ENCODE measurements at places on chromosomes 12 and 14. TPM values are rescaled to one million over a fixed set of nuclear protein-coding genes. Genes with fewer than 3 reads are reported as not detected.

Gene ANO2
- 2.1 TPM for polyA plus RNA-seq

GRCh38 chr14:91501951-91502930, 7.9 kb downstream of the PPP4R3A start:
- no peak for DNase-seq

Gene AKAP5
- polyA plus RNA-seq: 0.58 TPM

- no peak for DNase-seq
These were observed 20.1 kb downstream of the ERC1 start for GRCh38 chr12:1011091-1011490.

Gene GAPDH
- 1,680 TPM for polyA plus RNA-seq

Gene ZNF385A
- 12.5 TPM for polyA plus RNA-seq

GRCh38 chr12:12943586-12944260, 8.2 kb downstream of the GPRC5D start:
- no peak for DNase-seq

Gene FAM222A
- polyA plus RNA-seq: 2.1 TPM

DNA sequence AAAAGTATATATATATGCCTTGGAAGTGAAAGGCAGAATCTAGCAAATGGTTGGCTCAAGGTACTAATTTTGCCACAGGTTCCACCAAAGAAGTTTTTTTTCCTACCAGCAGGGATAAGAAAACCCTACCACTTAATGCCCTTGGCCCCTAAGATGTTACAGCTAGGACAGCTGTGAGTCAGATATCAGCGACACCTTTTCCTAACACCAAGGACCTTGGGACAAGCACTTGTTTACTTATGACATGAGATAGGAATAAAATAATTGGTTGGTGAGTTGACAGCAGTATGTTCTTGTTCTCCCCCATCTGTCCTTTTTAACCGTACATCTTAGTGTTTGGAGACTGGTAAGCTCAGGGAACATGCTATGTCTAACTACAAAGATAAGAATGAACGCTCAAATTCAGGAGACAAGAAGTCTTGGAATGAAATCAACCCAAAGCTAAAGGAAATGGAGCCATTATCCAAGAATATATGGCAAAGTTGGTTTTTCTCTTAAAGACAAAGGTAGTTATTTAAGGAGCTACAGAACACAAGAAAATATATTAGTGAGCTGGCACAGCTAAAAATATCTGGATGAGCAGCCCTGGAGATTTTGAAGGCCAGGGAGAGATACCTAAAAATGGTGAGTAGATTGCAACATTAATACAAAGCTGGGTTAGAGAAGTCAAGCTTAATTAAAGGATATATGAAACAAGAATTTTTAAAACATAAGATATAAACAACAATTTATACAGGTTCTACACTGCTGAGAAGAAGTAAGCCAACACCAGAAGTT, 126.8 kb downstream of the TMTC1 start:
- DNase-seq: no peak

Gene DPPA3
- polyA plus RNA-seq: not detected

Gene SERPINA12
- polyA plus RNA-seq: not detected

DNA sequence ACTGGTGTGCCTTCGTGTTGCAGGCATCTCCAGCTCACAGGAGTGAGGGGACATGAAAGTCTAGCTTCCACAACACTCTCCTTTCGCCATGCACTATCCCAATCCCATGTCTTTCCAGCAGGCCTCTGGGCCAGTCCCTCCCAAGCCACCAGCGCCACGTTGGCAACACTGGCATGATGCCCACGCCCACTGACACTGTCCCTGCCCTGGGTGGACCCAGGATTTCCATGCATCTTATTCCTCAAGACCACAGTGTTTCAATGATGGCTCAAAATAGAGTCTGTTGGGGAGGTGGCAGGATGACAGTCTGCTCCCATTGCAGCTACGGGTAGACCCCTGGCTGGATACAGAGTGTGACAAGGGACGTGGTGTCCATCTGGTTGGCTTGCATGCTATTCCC, 2.3 kb downstream of the SP7 start:
- DNase-seq: no peak

GRCh38 chr12:94078138-94078723, 70.1 kb upstream of the PLXNC1 start:
- DNase-seq: no peak

Gene NR4A1
- polyA plus RNA-seq: 43.5 TPM

DNA sequence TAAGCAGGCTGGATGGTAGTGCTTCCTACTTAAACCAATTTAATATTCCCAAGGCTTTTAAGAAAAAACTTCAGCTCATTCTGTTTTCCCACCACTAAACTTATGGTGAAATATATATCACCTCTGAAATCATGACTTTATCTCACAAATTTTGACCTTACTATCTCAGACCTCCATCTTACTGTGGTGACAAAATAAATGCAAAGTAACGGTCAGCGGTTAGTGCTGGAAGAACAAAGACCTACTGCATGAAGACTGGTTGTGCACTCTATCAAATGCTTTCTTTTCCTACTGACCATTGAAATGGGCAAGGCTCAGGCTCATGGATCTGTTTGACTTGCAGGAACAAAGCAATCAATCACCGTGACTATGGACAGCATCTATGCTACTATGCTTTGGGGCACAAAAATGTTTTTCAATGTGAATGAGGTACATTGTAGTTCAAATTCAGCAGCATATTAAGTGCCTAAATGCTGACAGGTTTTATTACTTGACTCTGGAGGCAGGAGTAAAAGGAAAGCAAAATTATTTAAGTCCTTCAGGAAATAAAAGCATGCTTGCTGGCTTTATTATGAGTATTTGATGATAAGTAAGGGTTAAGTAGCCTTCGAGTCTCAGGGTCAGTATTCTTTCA, 43.1 kb upstream of the GTF2A1 start:
- no peak for DNase-seq

Gene MMP19
- polyA plus RNA-seq: 7.9 TPM

Gene PROX2
- polyA plus RNA-seq: 0.06 TPM

Gene SLCO1A2
- polyA plus RNA-seq: 0.28 TPM

Gene C3AR1
- polyA plus RNA-seq: 9.8 TPM

DNA sequence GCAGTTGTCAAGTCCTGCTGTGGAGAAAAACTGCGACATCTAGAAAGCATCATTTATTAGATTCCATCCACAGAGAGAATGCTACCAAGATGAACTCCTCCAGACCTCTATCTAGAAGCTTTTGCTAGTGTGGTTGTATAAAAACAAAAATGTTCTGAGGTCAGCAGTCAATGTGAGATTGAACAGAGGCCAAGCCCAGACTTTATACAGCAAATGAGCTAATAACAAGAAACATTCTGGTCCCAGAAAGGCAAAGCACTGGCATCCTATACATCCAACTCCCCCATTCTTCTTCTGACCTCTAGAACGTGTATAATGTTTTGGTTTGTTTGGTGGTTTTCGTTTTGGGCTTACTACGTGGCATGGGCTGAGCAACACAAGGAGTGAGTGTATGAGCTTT, 26.7 kb upstream of the RIN3 start:
- no peak for DNase-seq

DNA sequence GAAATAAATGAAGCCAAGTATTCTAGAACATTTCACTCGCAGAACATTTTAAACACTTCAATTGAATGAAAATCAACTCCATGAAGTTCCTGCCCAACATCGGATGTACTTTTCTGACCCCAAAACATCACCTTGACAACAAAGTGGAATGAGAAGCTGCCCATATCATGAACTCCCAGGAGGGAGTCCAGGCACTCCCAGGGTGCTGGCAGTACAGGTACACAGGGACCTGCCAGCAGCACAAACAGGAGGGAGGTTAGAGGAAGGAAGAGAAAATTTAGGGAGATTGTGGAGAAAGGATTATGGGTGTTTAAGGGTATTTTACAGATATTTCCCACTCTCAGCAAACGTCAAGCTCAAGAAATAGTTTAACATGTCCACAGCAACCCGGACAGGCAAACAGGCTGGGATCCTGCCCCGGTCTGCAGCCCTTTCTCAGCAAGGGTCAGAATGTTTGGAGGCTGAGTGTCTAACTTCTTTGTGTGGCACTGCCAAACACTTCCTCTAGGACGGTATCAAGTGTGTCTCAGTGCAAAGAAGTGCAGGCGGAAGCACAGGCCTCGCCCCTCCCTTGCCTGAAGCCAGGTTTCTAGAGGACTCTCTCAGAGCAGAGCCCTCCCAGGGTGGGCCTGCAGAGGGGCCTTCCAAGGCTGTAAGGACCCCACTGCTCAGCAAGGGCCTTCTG, 72.2 kb downstream of the SETD3 start:
- no peak for DNase-seq

DNA sequence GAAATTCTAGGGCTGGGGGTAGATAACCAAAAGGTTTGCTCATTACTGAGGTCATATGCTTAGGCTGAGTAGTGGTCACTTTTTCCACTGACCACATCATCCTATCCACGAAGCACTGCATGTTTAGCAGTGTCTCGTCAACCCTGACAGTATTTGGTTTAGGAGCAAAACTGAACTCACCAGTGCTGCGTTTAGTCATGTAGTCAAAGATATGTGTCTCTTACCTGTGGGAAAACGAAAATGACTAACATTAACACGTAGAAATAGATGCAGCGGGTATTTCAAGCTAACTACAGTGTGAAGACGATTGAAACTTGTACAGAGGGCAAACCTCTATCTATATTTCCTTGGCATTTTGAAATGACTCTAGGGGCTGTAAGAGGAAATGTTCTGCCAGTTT, 34.6 kb downstream of the MTHFD1 start:
- DNase-seq: no peak

Gene IL26
- polyA plus RNA-seq: not detected

- DNase-seq: no peak
These were observed 1.7 kb downstream of the AJUBA start for GRCh38 chr14:22980672-22981089.

Gene LRFN5
- 0.10 TPM for polyA plus RNA-seq

Measured in spleen (tissue), 13 donors.